Fibroblast of the conjunctiva (primary cell): ENCODE measurements at places on chromosomes 7 and 10.

- peak; percentile 14 for DNase-seq
Observed at GRCh38 chr7:136114966-136115762, 138.0 kb upstream of the MTPN start.

DNA sequence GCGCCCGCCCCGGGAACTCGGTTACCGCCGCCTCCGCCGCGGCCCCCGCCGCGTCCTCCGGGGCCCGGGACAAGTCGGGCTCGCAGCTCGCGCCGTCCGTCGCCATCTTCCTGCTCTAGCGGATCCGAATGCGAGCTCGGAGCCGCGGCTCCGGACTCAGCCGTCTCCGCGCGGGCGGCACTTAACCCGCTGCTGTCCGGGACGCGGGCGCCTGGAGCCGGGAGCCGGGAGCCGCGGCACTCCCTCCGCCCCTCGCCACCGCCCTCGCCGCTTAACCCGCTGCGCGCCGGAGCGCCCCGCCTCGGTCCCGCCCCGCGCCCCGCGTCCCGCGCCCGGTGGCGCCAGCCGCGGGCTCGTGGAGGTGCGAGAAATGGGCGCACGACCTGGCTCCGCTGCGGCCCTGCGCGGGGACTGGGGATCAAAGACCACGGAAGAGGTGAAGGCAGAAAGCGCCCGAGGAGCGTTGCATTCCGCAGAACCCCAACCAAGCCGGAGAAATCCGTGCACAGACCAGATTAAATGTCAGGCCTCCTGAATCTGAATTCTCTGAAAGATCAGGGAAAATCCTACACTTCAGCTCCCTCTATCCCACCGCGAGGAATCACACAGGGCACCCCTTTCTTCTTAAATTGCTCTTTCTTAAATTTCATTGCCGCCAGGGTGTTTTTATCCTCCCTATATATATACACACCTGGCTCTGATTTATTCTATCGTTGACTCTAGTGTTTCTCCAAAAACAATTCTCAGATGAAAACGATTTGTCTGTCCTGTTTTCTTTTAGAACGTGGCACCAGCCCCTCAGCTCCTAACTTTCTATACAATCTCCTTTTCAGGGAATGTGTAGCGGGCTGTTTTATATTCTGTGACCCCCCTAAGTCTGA is at the start of gene CTTNBP2:
CTTNBP2 (minus strand) TSS at position 132 of the 881 bp plus-strand sequence; CDS start at position 106, 26 bp downstream.
- DNase-seq, result peak; percentile 8

- no peak for DNase-seq
Observed at GRCh38 chr7:134684165-134684564, 37.5 kb downstream of the BPGM start.

DNA sequence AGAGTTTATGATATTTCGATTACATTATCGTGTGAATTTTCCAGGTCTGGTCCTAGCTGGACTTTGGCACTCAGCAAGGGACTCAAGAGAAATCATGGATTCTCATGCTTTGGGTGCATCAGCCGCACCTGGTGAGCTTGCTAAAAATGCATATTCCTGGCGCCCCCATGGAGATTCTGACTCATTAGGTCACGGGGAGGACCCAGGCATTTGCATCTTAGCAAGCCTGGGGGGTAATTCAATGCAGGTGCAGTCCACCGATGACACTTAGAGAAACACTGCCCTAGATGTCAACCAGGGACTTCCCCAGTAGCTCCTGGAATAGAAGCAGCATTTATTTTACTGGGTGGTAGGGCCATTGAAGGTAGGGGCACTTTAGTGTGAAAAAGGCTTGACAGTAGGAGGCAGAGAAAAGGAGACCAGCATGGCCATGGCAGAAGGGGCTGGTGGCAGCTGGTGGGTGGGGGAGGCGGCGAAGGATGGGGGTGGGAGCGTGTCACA is 29.9 kb upstream of the PDCD4 start:
- no peak for DNase-seq

DNA sequence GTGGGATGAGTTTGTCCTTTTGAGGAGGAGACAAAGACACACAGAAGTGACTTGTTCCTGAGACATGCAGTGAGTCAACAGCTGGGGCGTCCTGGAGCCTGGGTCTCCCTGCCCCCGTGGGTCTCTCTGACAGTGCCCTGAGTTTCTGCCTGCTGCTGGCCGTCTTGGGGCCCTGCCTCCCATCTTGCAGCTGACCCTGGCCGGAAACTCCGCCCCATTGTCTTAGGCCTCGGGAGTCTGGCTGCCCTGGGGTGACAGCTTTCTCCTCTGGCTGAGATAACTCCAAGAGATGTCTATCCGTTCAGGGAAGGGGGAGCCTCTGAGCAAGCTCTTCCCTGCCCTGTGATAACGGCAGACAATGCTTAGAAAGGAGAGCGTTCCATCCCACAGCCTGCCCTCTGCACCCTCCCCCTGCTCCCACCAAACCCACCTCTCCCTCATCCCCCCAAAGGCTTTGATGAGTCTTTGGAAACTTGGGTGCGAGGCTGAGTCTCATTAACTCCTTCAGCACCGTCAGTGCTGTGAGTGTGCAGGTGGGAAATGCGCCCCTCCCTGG is 69.5 kb upstream of the PODXL start:
- no peak for DNase-seq

GRCh38 chr7:80921130-80921529 is 2.3 kb upstream of the SEMA3C start:
- DNase-seq, result no peak

GRCh38 chr7:51471981-51472296 is 155.3 kb upstream of the COBL start:
- DNase-seq, result no peak

DNA sequence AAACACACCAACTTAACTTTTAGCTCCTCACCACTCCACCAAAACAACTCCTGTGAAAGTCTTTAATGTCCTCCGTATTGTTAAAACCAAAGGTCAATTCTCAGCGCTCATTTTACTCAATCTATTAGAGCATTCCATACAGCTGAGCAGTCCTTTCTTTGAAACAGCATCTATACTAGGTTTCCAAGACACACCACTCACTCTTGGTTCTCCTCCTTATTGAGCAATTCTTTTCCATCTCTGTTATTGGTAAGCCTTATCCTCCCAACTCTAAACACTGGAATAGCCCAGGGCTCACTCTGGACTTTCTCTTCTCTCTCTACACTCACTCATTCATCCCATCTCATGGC is 34.9 kb downstream of the COA1 start:
- DNase-seq, result peak; percentile 73

GRCh38 chr10:126638542-126638941 is 32.0 kb downstream of the C10orf90 start:
- DNase-seq, result no peak

- DNase-seq, result peak; percentile 97
Observed at GRCh38 chr7:43647673-43648472, 65.0 kb downstream of the STK17A start.

DNA sequence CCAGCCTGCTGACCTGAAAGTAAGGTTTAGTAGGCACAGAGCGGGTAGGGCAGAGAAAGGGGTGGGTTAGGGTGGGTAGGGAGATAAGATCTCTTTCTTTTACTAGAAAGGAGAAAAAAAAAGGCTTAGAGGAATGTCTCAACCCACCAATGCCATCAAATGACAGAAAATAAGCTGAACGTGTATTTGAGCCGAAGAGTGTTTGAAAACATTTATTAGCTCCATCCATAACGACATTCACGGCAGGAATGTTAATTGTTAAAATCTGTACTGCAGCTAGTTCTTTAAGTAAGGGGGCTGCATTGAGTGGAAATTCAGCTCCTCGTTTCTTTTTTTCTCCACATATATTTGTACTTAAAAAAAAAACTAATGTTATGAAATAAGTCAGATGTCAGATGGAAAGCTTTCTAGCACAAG is 63.7 kb upstream of the ARID5B start:
- DNase-seq, result peak; percentile 18

GRCh38 chr10:71028066-71028465 is 139.7 kb upstream of the PCBD1 start:
- DNase-seq, result no peak

DNA sequence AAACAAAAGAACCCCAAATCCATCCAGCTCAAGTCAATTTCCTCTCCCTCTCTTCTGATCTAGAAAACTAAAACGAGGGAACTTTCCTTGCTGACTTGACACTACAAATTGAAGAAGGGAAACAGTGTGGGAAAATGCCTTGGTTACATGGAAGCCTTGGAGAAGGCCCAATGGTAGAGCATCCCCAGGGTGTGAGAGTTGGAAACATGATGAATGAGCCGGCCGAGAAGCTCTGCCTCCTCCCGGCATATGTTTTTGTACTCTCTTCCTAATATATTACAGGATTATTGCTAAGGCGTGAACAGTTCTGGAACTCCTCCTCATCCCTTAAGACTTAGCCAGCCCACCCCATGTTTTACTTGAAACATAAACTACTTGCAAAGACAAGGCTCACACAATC is 618.2 kb upstream of the MGMT start:
- DNase-seq, result no peak
